ENCODE measurements at places on chromosomes 5 and 9.

GRCh38 chr5:15757103-15757502 lies 257.1 kb downstream of the FBXL7 start:
- peak; percentile 78 for DNase-seq

GRCh38 chr9:19552282-19553105 lies 143.7 kb downstream of the ACER2 start:
- no peak for DNase-seq

GRCh38 chr5:127518319-127518621 lies 830 bp downstream of the PRRC1 start:
- DNase-seq, result peak; percentile 67

- no peak for DNase-seq
These were observed 51.2 kb downstream of the SAR1B start for GRCh38 chr5:134581241-134581981.

DNA sequence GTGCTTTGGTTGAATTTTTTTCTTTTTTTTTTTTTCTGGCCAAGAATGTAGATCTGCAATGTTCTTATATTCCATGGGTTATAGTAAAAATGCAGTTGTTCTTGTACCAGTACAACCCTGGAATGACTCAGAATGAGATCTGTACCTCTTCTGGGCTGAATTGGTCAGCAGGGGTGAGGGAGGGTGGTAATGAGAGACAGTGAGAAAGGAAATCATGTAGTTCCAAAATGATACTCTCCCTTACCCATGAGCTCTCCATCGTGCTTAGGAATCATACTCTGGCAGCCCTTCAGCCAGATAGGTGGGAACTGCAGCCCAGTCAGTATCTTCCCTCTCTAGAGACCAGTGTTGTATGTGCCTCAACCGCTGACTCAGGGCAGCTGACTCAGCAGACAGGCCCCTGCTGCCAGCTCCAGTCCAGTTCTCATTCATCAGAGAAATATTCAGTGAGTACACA lies 2.1 kb upstream of the GLIS3 start:
- peak; percentile 96 for DNase-seq

GRCh38 chr9:94719878-94720277 lies 6.6 kb upstream of the AOPEP start:
- DNase-seq, result no peak

- DNase-seq, result peak; percentile 25
These were observed 41.4 kb upstream of the LRRC14B start for GRCh38 chr5:149745-150485.

All from choroid plexus epithelial cell (primary cell).